ENCODE measurements at places on chromosomes 4 and X.

GRCh38 chr4:30153427-30153826 lies 566.7 kb upstream of the PCDH7 start:
- DNase-seq = no peak

GRCh38 chr4:95388911-95389310 lies 159.9 kb downstream of the UNC5C start:
- peak; percentile 47 for DNase-seq

DNA sequence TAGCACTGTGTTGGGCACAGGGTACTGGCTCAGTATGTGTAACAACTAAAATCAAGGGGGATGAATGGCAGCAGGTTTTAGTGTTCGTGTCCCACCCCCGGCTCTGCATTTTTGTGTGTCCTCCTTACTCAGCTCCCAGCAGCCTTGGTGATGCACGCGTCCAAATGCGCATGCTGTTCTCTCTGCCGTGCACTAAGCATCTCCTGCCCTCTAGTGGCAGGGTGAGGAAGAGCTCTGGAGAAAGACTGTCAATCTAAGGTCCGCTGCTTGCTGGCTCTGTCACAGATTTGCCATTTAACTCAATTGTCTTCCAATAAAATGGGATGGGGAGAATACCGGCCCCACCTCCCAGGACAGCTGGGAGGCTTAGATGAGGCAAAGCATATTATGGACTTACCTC lies 61.4 kb downstream of the WFS1 start:
- DNase-seq = peak; percentile 17

- DNase-seq = no peak
Measured at GRCh38 chrX:65821721-65822496, 154.5 kb downstream of the MSN start.

DNA sequence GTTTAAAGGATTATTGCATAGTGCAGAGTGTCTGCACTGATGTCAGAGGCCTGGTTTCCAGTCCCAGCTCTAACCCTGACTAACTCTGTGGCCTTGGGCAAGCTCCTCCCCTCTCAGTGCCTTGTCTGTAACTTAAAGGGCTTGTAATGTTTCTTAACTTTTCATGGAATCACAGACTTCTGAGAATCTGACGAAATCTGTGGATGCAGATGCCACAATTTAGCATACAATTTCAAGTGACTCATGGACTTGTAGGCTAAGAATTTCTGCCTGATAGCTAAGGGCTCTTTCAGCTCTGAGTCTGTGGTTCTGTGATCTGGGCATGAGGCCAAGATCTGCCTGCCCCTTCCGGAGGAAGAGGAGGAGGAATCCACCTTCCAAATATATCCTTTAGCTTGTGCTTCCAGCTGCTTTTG lies 236.9 kb downstream of the AR start:
- peak; percentile 84 for DNase-seq
